ENCODE measurements at places on chromosomes 6 and 20.

GRCh38 chr6:148535381-148535780 is 192.7 kb downstream of the SASH1 start:
- no peak for DNase-seq

- DNase-seq, result no peak
Observed at GRCh38 chr6:14472986-14473337, 355.4 kb downstream of the CD83 start.

- DNase-seq, result no peak
Observed at GRCh38 chr6:162116902-162117525, 610.6 kb downstream of the PRKN start.

DNA sequence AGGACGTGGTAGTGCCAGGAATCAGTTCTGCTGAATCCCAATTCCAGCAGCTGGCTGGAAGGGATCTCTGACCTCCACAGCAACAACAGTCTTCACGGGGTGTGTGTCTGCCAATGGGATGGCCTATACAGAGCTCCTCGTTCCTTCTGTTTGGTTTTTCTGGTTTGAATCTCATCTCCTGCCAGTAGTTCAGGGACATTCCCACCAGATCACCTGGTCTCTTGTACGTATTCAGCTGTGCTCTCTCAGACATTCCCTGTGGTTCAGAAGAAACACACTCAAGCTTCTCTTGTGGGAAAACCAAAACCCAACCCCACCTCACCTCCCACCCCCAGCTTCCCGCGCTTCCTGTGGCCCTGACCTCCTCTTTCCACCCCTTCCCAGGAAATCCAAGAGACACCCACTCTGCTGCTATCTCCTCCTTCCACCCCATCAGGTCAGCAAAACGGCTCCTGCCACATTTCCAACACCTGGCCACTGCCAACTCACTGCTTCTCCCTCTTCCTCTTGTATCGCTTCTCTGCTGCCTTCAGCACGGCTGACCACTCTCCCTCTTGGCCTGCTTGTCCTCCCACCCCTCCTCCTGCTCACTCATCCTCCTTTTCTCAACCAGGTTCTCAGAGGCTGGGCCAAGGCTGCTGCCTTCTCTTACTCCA is 63.3 kb upstream of the PTGIS start:
- DNase-seq, result no peak

DNA sequence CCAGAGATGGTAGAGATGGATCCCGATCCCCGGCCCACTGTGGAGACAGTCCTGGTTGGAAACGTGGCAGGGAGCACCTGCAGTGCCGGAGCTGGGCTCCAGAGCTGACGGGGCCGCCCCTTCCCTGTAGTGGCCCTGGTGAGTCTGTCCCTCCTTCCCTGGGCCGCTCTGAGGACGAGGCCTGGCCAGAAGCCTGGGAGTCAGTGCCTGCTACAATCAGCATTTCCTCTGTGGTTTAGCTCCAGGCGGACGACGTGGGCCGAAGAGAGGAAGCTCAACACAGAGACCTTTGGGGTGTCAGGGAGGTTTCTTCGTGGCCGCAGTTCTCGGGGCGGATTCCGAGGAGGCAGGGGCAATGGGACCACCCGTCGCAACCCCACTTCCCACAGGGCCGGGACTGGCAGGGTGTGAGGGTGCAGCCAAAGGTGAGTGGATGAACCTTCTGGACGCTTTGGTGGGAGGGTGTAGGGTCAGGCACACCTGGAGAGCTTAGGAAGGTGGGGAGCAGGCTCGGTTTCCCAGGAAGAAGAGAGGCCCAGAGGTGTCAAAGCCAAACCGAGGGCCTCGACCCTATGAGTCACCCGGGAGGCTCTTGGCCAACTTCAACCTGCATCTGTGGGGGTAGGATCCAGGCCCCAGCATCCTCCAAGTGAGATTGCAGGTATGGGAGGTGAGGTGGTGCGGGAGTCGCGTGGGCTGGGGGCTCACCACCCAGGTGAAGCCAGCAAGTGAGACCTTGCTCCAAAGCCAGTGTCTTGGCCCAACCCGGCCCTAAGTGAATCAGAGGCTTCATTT is 9.9 kb downstream of the PSMA7 start:
- DNase-seq, result no peak

GRCh38 chr6:37275350-37275749 is 17.4 kb upstream of the TMEM217 start:
- no peak for DNase-seq

DNA sequence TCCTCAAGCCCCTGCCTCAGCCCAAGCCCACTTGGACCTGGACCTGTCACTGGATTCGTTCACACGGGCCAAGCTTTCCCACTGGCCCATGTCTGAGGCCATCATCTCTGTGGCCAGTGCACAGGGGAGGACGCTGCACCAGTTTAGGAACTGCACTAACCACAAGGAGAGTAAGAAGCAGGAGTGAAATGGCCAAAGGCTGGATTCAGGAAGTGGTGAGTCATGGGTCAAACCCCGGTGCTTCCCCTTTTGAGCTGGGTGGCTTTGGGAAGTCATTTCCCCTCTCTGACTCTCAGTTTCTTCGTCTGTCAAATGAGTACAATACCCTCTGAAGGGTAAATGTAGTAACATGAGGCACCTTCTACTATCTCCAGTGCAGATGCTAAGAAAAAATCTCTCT is 87.9 kb downstream of the CD40 start:
- DNase-seq, result no peak

- no peak for DNase-seq
Observed at GRCh38 chr6:157233686-157234085, 89.6 kb downstream of the TMEM242 start.

GRCh38 chr20:41044409-41045062 is 15.9 kb downstream of the TOP1 start:
- no peak for DNase-seq

DNA sequence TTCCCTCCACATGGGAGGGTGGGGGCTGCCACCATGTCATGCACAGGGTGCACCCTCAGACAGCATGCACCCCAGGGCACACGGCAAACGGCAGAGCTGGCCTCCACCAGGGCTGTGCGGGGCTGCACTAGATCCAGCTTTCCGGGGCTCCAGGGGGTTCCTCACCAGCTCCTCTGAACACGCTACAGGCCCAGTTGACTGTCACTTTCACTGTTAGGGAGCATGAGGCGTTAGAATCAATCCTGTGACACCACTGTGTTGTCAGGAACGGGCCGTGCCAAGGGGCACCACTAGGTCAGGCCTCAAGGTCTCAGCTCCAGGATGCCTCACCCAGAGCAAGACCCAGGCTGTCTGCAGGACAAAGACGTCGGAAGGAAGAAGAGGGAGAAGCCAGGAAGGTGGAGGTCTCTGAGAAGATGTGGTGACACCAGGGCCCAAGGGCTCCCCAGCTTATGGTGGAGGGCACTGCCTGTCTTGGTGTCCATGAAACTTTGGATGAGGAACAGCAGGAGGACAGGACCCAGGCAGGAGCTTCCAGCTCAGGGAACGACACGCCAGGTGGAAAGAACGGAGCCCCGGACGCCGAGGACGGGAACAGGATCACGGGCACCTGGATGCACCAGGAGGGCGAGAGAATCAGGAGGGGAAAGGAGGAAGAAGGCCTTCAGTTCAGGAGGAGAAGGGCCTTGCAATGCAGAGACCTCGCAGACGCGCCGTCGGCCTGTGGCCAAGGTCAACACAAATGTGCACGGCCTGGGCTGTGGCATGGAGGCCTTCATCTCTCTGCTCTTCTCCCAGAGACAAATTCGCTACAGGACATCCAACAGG is 49.5 kb downstream of the YTHDF1 start:
- DNase-seq, result no peak

- no peak for DNase-seq
Observed at GRCh38 chr20:63636752-63637628, 10.1 kb upstream of the GMEB2 start.

- no peak for DNase-seq
Observed at GRCh38 chr6:7207720-7208119, 100.0 kb downstream of the RREB1 start.

DNA sequence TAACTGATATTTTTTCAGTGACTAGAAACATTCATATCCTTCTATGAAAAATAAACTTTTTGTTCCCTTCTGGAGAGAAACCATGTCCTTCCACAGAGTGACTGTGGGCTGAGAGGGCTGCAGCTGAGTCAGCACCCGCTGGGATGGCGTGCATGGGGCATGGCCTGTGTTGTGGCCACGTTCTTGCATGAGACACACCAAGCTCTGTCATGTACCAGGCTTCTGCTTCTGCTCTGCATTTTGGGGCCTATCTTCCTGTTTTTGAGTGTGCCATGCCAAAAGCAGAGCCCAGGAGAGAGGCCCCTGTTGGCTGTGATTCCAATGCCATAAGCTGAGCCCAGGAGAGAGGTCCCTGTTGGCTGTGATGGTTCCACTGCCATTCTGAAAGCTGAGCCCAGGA is 10.8 kb downstream of the APMAP start:
- DNase-seq, result no peak

GRCh38 chr6:11413728-11414127 is 123.8 kb upstream of the TMEM170B start:
- DNase-seq, result no peak

DNA sequence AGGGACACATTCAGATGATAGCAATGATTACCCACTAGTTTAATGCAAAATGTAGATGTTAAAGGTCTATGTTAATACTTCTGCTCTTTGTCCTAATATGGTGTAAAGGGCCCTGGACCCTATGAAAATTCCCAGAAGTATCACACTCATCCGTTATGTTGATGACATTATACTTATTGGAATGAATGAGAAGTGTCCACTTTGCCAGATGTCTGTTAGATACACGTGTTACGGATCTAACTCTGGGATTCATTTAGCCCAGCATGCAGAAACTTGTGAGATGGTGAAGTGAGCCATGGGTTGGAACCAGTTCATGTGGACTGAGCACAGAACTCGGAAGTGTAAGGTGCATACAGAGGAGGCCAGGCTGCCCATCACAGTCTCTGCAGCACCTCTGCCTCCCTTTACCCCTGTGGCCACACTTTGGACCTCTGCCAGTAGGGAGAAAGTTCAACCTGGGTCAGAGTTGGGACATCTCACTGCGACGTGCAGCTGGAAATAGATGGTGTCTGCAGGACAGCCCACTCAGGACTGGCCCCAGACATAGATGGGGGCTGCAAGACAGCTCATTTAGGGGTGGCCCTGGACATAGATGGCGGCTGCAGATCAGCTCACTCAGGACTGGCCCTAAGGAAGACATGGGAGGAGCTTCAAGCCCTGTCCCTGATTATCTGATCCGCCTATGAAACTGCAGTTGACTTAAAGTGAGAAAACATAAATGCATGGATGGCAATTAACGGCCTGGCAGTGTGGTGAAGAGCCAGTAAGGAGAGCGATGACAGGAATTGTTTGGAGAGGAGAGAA is 71.2 kb upstream of the THBS2 start:
- no peak for DNase-seq

GRCh38 chr6:154868143-154868594 is 126.9 kb upstream of the TIAM2 start:
- no peak for DNase-seq

DNA sequence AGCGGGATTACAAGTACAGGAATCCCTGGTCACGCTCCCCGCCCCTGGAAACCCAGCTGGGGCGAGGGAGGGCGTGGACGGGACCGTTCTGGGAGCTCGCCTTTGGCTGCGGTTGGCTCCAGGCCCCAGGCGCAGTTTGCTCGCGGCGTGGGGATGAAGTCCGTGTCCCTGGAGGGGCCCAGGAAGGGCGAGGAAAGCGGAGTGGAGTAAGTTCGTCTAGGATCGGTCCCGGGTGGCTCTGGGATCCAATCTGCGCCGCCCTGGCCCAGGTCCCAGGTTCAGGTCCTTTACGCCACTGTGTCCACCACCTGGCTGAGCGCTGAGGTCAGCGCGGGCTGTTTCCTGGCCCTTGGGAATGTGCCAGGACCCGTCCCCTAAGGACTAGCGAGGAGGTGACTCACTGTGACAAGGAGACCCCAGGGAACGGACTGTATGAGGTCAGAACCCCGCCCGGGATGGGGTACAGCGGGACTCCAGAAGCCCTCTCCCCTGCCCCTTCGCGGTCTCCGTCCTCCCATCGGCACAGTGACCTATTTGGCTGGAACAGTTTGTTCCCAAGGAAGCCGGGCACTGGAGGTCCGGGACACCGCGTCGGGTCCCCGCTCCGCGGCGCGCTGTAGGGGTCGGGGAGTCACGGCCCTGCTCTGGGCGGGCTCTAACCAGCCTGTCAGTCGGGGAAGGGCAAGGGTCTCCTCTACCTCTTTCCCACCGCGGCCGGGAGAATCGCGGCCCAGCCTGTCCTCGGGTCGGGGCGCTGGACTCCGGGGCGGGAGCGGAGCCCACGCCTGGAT is 724 bp downstream of the CDKN1A start:
- DNase-seq, result peak; percentile 14
